CD4-positive, alpha-beta T cell treated with Interleukin-21 for 1 hour (primary cell): ENCODE measurements at places on chromosomes 3 and 15.
A peak's percentile ranks its signal among the peaks of the same experiment; 100 is the strongest.

DNA sequence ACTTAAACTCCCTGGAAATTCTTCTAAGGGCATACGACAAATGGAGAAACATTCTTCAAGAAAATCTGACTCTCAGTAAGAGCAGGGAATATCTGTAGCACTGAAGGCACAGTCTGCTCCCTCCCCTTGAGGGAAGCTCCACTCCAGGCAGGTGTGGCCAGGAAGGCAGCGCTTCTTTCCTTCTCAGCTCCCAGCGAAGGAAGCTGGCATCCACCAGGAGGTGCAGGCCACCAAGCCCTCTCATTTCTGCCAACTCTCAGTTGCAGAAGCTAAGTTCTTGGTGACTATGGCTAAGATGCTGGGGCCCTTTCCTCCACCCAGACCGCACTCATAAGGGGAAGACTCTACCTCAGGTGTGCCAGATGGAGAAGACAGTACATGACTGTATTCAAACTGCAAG lies 37.7 kb upstream of the SLC41A3 start:
- no peak for DNase-seq

- DNase-seq, result no peak
Measured at GRCh38 chr3:29644261-29644660, 363.4 kb downstream of the RBMS3 start.

DNA sequence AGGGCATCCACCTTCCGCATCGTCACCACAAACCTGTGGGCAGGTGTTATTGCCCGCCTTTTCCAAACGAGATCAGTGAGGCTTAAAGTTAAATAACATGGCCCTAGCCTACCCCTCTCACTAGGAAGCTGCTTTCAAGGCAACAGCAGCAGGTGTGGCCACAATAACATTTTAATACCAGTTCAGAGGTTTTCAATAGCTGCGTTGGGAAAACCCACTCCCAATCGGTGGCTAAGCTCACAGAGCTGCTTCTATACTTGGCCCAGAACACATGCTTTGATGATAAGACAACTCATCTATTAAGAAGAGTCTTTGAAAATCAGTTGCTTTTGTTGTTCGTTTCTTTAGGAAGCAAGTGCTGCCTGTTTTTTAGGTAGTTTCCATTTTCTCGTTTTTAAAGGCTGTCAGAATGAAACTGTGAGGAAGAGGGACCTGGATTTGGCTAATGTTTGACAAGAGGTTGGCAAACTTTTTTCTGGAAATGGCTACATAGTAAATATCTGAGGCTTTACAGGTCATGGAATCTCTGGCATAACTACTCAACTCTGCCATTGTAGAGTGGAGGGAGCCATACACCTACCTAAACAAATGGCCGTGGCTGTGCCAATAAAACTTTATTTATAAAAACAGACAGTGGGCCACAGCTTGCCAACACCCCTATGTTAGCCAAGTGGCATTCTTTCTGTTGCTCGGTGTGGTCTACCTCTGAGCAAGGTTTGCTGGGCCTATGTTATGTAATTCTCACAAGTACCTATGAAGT lies 179.6 kb downstream of the FEZF2 start:
- no peak for DNase-seq

DNA sequence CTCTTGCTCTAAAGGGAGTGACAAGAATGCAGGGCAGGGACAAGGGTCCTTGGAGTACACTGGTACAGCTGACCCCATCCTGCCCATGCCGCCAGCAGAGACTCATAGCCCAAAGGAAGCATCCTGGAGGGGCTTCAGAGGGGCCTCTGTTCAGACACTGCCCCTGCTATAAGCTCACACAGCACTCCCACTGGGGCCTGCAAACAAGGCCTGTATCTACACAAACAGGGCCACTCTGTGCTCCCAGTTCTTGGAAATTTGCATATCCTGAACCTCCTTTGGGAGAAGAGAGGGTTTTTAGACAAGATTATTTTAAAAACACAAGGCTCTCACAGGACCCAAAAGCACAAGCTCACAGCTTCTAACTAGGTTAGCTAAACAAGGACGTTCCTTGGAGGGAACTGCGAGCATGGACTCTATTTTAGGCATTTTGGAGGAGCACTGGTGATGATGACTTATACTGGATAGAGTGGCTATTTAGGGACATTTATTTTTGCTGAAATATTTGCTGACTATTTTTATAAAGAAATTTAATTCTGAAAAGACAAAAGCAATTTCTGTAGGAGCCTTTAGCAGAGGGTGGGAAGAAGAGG lies 16.4 kb upstream of the ANKRD34C start:
- DNase-seq, result no peak

DNA sequence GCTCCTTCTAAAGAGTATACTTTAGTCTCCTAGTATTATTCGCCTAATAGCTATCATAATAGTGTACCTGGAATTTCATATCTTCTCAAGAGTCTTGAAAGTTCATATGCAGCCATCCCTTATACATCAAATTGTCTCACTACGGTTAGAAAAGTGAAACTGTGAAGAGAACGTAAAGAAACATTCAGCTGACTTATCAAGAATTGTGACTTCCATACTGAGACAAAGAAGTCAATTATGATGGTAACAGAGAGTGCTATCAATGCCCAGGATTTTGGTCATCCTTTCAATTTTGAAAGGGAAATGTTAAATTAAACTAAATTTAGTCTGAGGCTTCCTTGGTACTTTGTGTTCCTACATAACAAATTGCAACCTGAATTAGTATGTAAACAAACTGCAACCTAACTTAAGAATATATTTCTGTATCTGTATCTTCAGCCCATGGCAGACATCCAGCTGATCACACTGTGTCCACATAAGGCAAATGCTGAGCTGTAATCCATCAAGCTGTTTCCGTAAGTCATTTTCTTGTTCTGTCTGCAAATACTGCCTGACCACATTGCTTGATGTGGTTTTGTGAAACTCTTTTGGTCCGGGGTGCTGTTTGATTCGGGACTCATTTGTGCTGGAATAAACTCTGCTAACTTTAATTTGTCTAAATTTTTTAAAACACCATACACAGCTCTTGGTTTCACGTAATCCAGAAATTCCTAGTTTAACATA lies 469.6 kb downstream of the SI start:
- no peak for DNase-seq

DNA sequence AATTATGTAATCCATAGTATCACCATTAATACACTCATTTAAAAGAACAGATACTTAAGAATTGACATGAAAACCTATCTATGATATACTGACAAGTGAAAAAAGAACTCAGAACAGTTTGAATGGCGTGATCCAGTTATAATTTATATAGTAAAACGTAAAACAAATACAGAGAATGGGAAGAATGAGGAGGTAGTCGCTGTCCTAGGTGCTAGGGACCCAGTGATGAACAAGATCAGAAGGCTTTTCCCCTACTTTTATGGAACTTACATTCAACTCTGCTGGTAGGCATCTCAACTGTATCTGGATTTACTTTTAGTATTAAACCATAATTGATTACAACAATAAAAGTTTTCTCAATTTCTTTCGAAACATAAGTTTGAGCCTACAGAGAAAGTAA lies 31.8 kb downstream of the GSK3B start:
- no peak for DNase-seq

- no peak for DNase-seq
Measured at GRCh38 chr3:110969229-110970211, 102.1 kb upstream of the NECTIN3 start.

DNA sequence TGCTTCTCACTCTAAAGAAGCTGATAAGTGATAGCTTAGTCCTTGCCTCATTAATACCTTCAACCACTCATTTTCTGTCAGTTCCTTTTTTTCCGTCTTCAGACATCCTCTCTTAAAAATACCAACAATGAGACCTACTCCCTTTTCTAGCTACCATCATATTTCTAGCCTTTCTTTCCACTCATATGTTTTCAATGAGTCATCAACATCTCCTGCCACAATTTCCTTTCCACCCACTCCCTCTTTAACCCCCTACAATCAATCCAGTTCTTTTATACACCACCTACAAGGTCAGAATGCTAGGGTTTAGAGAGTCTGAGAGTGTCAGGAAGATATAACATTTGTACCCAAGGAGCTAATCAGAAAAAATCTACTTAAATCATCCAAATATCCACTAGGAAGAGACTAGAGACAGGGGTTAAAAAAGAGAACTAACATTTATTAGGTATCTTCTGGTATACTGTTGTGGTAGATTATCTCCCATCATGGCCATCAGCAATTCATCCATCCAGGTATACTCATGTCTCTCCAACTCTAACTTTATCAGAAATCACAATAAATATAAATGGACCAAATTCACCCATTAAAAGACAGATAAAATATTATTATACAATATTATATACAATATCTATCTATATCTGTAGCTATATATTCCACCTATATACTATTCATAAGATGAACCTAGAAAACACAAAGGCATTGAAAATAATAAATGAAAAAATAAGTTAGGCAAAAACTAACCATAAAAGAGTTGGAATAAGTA lies 42.5 kb downstream of the MYLK start:
- DNase-seq, result no peak

DNA sequence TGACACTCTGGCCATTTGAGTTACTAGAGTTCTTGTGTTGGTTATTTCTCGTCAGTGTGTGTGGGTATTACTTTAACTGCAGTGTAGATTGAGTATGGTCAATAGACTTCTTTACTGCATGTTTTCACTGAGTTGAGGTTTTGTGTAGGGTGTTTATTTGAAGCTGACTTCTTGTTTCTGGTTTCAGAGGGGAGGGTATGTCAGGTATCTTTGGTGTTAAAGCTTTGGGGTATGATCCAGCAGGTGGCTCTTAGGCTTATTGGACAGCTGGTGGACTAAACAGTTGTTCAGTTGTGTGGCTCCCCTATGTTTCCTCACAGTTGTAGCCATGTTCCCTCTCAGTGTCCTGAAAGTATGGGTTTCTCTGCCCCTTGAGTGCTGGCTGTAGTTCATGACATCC lies 72.0 kb downstream of the AKAP13 start:
- no peak for DNase-seq

GRCh38 chr3:65551945-65552344 lies 486.8 kb downstream of the MAGI1 start:
- no peak for DNase-seq

DNA sequence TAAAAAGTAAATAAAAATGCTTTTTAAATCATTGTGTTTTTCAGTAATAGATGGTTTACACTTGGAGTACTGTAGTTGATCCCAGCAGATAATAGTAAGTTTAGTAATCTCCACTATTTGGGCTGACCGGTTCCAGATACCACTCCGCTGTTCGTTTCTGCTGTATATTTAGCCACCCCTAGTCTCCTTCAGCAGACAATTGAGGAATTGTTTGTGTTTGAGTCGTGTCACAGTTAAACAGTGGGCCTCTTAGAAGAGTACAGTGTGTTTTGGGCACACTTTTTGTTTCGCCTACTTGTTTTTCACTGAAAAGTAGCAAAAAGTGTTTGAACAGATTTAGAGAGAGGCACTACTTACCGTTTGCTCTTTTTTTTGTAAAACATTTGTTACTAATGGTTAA lies 33.2 kb downstream of the PAK2 start:
- DNase-seq, result no peak

DNA sequence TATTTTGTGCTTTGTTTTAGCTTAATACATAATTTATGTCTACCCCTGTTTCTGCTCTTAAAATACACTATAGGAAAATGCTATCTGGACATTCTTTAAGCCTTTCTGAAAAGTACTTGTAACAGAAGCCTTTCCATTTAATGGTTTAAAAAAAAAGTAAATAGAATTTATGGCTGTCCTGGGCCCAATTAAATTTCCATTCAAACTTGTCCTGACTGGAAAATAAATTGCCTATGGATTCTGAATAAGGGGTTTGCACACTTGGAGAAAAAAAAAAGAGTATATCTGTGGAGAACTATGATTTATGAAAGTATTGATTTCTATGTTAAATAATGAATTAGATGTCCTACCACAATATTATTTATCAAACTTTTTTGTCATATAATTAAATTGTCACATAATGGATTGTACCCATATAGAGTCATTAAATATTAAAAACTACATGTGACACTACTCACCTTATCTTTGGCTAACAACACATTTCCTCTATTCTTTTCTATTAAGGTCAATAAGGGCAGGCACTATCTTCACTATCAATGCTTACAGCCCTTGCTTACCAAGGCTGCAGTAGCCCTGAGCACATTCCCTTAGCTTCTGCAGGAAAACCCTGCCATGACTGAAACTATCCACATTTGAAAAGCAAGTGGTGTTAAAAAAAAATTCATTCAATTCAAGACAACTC lies 396.1 kb upstream of the ROBO2 start:
- no peak for DNase-seq

DNA sequence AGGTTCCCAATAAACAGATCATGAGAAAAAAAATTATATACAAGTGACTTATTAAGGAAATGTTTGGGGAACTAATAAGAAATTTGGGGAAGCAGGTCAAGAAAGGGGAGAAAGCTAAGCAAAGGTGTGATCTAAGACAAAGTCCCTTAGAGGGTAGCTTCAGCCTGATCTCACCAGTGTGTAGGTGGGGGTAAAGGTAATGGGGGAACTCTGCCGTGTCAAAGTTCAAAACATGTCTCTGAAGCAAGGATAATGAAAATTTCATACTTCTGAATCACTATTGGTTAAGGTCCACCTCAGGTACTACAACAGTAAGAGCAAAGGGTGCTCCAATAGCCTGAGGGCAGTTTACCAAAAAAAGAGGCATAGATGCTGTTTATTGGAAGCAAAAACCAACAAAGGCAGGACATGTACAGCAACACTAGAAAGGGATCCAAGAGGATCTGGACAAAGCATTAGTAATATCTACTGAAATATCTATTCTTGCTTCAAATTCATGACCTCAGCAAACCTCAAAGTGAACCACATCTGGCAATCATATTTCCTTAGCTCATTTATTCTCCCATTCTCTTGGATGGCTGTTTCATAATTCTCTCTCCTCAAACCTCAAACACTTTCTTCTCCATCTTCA lies 6.9 kb downstream of the ACAD11 start:
- DNase-seq, result no peak

GRCh38 chr3:11350374-11350773 lies 78.2 kb downstream of the ATG7 start:
- no peak for DNase-seq

GRCh38 chr3:128279601-128279880 lies 126.3 kb downstream of the EEFSEC start:
- no peak for DNase-seq

DNA sequence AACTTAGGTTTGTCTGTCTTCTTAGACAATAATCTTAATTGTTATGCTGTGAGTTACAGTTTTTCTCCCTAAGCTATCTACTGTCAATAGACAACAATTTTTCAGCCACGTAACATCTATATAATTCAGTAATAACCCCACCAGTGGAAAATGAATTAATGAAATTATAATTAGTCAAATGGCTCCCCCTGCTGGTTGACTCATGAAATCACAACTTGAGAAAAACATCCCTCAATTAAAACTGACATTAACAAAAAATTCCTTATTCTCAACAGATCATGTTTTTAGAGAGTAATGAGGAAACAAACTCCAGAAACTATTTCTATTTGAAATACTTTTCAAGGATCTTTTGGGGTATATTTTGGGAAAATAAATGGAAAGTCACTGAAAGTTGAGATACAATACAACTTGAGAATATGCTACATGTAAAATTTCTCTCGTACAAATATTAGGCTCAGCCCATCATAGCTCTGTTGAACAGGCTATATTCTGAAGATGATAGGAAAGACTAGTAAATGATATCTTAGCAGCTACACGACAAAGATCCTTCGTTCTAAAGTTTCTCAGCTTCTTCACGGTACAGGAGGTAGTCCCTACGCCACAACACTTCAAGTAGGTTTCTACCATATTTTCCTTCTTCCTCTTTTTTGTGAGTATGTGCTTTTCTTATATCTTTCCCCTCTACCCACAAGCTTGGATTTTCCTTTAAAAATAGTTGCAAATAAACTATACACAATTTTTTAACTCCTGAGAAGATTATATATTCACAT lies 20.7 kb downstream of the PPP1R2 start:
- peak; percentile 66 for DNase-seq

- no peak for DNase-seq
Measured at GRCh38 chr3:14130230-14130629, 5.4 kb downstream of the TMEM43 start.
